RWPE2 (cell line): ENCODE measurements at places on chromosomes 7 and 10.

GRCh38 chr10:60040014-60040662 lies 133.8 kb upstream of the CCDC6 start:
- DNase-seq, result no peak

GRCh38 chr7:38410056-38410455 lies 136.6 kb upstream of the TARP start:
- no peak for DNase-seq

GRCh38 chr10:34555653-34556052 lies 259.4 kb downstream of the PARD3 start:
- DNase-seq, result no peak

DNA sequence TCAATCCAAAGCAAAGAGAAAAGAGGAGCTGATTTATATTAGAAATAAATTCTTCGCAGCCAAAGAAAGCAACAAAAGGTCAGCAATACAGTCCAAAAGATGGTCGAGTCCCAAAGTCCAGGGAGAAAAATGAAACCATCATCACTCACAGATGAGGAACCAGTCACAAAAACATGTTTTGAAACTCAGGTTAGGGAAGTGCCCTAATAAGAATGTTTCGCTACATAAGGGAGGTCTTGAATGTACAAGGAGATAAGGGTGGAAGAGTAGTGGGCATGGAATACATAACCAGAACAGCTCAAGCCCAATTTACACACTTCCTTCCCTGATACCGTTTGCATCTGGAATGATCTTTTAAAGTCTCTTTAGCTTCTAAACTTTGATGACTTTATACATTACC lies 53.6 kb downstream of the VPS41 start:
- DNase-seq, result no peak
